Activated naive CD4-positive, alpha-beta T cell treated with anti-CD3 and anti-CD28 coated beads for 36 hours (primary cell): ENCODE measurements at places on chromosomes 3 and 15. TPM values are rescaled to one million over a fixed set of nuclear protein-coding genes. Genes with fewer than 3 reads are reported as not detected.

Gene C3orf85
- total RNA-seq, result not detected

Gene ADAMTSL3
- not detected for total RNA-seq

Gene C3orf38
- total RNA-seq, result 16.7 TPM

Gene EXD1
- not detected for total RNA-seq

- no peak for DNase-seq
Measured at GRCh38 chr15:68792901-68793766, 27.6 kb downstream of the ANP32A start.

Gene XCR1
- not detected for total RNA-seq

GRCh38 chr3:111859061-111859973 is at the start of gene PHLDB2:
PHLDB2 (plus strand) TSS chr3:111859265; CDS start chr3:111884078, 24,813 bp downstream.
- peak; percentile 60 for DNase-seq

DNA sequence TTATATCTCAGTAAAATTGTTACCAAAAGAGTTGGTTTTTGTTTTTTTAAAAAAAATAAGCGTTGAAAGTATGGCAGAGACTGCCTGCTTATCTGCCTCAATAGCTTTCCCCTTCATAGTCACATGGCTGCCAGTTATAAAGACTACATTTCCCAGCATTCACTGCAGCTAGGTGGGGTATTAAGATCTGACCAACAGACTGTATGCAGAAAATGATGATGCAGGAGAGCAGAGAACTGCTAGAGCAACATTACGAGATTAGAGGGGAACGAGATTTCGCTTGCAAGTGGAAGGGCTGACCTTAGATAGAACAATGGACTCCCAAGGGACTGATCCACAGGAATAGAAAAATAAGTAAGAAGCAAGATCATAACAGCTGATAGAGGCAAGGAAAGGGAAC is 14.3 kb downstream of the RHOA start:
- DNase-seq, result no peak

DNA sequence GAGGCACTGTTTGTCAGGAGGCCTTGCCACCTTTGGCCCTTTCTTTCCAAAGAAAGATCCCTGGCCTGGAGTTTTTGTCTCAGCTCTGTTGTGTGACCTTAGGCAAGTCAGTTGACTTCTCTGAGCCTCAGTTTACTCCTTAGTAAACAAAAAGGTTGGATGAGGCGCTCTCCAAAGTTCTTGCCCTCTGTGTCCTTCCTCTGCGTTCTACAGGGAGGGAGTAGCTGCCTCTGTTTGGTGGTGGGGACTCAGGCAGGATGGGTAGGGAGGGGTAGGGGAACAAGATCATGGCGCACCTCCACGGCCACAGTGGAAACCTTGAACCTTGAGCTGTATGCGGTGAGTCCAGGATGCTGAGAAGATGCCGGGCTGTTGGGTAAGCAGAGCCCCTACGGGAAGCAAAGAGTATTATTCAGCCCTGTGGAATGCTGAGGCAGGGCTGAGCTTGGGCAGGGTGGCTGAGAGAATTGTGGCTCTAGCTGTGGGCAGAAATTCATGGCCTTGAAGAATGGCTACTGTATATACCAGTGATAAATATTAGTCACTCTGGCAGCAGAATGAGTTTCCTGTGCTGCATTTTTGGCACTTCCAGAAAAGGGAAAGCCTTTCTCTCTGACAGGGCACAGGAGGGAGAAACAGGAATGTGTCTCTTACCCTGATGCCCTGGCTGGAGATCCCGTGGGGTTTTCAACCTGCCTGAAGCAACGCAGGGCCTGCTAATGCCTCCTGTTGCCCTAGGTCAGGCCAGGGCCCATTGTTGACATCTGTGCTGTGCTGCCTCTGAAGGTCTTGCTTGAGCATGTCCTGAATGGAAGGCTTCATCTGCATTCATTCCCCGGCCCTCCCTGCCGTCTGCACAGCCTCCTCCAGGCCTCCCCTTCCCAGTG is 39.9 kb downstream of the SMAD3 start:
- no peak for DNase-seq

- peak; percentile 86 for DNase-seq
Measured at GRCh38 chr15:90037961-90038631, 37.0 kb downstream of the ZNF710 start.

GRCh38 chr15:34010921-34011320 is 28.1 kb downstream of the AVEN start:
- no peak for DNase-seq

GRCh38 chr3:62670351-62670750 is 204.9 kb downstream of the CADPS start:
- DNase-seq, result no peak

GRCh38 chr3:151265166-151265565 is 13.2 kb downstream of the P2RY14 start:
- no peak for DNase-seq

DNA sequence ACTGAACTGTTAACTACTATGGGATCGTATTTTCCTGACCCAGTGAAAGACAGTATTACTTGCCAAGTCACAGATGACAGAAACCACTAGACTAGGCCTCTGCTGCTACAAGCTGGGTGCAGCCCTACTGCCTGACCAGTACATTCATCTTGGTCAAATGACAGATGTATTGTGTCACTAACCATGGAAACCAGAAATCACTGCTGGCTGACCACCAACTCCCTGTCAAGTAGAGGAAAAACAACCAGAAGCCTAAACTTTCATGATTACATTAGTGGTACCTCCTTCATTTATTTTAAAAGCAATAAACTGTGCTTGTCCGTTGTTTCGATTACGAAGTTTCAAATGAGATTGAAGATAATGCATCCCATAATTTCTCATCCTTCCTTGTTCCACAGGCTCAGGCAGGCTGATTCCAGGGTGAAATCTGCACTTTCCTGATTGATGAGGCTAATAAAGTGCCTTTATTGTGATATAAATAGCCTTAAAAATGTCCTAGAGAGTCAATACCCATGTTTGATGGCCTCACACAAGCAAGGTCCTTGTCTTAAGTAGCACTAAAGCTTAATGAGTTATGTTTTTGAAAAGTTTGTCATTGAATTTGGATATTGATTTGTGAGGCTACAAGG is 309.7 kb downstream of the LSAMP start:
- DNase-seq, result no peak

DNA sequence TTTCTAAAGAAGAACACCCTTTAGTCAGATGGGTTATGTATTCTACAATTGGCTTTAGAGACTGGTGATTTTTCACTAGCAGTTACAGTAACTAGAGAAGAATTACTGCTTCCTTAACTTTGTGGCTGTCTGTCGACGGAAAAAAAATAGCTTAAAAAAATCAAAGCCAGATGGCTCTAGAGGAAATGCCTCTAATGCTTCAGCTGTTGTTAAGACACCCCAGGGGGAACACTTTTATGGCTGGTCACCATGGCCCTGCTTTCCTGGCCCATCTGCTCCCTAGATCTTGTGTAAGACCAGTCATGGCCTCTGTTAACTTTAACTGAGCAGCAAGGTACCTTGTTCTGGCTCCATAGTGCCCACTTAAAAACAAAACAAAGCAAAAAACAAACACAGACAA is 198.6 kb upstream of the PLSCR5 start:
- DNase-seq, result no peak

- DNase-seq, result no peak
Measured at GRCh38 chr3:160758929-160759577, 3.0 kb downstream of the PPM1L start.

- no peak for DNase-seq
Measured at GRCh38 chr3:147173257-147173656, 233.1 kb downstream of the ZIC4 start.

Gene NPAP1
- total RNA-seq, result not detected

Gene GOLGA6L4
- 0.76 TPM for total RNA-seq

GRCh38 chr3:155244216-155244615 is 49.3 kb downstream of the STRIT1 start:
- no peak for DNase-seq

DNA sequence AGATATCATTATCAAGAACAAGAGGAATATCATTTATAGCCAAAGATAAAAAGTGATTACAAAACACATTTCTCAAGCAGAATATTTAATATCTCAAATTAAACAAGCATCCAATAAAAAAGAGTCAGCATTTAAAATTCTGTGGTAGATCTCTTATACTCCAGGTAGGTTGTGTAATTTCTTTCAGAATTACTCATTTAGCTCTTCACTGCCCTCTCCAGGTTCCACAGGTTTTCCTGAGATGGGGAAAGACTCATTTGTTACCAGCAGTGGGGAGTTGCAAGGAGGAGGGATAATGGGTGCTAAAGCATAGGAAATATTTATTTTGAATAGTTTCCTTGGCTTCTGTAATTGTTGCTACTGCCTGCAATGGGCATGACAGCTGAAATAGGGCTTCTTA is 83.1 kb upstream of the RASGRP1 start:
- no peak for DNase-seq

DNA sequence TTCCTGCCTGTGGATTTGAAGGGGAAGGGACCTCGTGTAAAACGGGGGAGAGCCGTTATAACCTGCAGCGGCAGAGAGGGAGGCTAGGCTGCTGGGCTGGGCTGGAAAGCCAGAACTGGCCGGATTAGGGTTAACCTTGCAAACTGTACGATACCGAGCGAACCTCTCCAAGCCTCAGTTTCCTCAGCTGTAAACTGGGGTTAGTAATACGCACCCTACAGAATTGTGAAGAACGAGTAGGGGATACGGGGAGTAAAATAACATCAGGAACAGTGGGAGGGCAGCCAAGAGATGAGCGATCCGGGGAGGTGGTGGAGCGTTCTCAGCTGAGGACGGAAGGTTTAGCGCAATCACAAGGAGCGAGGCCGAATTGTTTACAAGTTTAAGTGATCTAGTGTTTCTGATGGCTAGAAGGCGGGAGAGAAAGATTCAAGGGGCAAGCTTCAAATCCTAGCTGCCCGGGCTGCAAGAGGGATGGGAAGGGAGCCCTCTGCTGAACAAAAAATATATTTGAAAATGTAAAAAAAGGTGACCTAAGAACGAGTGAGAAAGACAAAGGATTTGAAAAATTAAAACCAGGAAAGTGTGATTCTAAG is 768 bp upstream of the SEMA5B start:
- peak; percentile 36 for DNase-seq

Gene FRMD4B
- 11.9 TPM for total RNA-seq

GRCh38 chr3:98331329-98331728 is 22.3 kb upstream of the OR5K4 start:
- DNase-seq, result no peak

GRCh38 chr15:88744548-88745020 is 58.7 kb upstream of the ACAN start:
- DNase-seq, result no peak

- DNase-seq, result peak; percentile 10
Measured at GRCh38 chr15:78988361-78988911, 43.6 kb upstream of the CTSH start.

Gene COMMD2
- 27.3 TPM for total RNA-seq

DNA sequence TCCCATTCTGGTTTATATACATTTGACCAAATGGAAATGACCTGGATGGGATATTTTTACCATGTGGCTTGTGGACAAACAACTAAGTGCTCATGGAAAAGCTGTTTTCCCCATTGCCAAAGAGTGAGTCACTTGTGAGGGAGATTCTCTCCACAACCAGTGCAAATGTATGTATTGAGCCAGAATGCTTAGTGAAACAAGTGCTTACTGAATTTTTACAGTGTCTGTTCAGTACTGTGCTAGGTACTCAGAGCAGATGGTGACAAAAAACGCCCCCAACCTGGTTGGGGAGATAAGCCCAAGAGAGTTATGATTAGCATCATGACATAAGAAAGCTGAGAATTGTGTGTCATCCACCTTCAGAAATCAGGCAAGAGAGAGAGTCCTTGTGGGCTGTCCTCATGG is 2.3 kb downstream of the CHP1 start:
- peak; percentile 5 for DNase-seq

- DNase-seq, result no peak
Measured at GRCh38 chr3:82587174-82587573, 825.7 kb upstream of the GBE1 start.

GRCh38 chr3:43171748-43172147 is 65.9 kb upstream of the POMGNT2 start:
- no peak for DNase-seq

DNA sequence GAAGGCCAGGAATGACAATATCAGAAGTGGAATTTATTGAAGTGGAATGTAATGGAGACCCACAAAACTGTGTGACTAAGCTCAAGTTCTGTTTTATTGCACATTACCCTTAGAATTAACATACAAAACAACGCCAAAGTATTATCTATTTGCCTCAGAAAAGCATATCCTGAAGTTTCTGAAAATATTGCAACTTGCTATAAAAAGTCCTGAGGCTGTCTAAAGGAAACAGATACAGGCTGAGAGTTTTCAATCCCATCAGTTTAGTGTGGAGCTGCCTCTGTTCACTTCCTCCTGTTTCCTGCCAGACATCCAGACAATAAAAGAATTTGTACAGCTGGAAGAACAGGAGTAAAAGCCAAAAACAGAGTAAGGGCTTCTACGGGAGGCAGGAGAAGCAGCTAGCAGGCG is 108.8 kb downstream of the FBN1 start:
- no peak for DNase-seq

- no peak for DNase-seq
Measured at GRCh38 chr3:187677604-187678003, 7.4 kb upstream of the SST start.

GRCh38 chr15:73951601-73952000 is 25.3 kb downstream of the LOXL1 start:
- no peak for DNase-seq
